PC-3 (cell line): ENCODE measurements at places on chromosomes 12 and 14.

DNA sequence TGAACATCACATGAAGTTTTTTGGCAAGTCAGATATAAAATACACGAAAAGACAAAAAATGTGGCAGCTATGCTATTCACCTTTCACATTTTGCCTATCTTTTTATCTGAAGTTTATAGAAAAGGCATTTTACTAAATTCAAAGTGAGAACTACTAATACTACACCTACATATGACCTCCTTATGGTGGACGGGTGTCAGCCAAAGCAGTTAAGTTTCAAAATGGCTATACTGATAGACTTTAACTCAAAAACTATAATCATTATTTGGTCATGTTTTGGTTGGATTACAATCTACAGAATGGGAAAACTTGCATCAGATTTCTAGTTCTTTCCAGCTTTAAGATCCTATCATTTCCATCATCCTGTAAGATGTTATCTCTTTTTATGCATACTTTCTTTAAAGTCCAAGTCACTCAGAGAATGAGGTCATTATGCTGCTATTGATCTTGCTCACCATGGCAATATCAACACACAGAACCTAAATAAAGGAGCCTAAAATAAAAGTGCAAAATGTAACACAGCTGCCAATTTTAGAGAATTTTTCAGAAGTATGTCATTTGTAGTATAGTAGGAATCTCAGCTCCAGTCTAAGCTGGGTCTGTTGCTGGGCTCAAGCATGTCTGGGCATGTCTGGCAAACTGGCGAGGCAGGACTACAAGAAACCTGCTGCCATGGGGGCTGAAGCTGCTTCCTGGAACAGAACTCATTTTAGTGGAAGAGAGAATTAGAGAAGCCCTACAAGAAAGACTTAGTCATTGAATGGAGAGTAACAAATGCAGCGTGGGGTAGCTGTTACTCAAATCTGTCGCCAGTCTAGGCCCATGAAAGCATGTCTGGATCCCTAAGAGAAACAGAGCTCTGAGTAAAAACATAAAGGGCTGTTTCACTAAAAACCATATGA, 7.6 kb upstream of the AEBP2 start:
- DNase-seq, result peak; percentile 21

- no peak for DNase-seq
Measured at GRCh38 chr12:5904969-5905368, 40.1 kb downstream of the ANO2 start.

DNA sequence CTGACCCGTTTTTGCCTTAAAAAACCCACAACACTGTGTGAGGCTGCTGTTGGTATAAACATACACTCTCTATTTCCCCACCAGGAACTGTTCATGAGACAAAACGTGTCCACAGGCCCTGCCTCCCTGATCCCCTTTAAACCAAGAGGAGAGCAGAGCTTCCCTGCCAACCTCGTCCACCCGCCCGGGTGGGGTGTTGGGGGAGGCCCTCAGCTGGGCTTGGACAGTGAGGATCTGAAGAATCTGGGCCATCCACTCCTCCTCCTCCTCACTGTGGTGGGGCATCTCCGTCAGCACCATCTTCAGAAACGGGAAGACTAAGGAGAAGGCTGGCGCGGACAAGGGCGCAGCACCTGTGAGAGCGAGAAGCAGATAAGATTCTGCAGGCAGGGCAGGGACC, 36.8 kb downstream of the GCN1 start:
- DNase-seq, result no peak

- DNase-seq, result no peak
Measured at GRCh38 chr14:61514927-61515326, 180.4 kb upstream of the HIF1A start.

- DNase-seq, result no peak
Measured at GRCh38 chr14:98174041-98174440, 1098.0 kb downstream of the BCL11B start.

DNA sequence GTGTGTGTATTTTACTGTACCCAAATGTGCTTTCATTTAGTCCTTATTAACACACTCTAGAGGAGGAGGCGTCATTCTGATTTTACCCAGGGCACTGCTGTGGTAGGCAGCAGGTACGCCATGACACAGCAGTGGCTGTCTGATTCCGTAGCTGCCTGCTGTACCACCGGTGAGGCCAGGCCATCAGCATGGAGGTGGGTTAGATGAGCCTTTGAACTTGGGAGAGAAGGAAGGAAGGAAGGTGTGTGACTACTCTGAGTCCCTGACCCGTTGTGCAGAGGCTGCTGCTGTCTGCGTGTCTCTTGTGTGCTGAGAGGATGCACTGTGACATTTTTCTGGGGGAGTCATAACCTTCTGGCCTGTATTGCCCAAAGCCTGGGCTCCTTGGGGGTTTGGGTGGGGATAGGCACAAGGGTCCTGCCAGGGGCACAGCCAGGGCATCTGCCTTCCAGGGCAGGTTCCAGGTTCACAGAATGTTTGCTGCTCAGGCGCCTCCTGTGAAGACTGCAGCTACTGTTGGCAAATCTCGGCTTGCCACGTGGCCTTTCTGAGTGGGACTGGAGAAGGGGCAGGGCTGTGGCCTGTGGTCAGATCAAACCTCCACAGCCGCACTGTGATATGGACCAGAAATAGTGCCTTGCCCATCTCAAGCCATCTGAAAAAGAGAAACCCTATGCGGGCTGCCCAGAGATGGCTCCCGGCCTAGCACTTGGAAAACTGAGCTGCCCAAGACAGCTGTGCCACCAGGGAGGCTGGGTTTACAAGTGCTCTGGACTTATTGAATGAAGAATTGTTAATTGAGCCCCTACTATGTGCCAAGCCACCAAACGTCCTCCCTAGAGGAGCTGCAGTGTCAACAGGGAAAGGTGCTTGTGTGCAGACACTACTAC, 47.1 kb downstream of the MLXIP start:
- DNase-seq, result no peak

DNA sequence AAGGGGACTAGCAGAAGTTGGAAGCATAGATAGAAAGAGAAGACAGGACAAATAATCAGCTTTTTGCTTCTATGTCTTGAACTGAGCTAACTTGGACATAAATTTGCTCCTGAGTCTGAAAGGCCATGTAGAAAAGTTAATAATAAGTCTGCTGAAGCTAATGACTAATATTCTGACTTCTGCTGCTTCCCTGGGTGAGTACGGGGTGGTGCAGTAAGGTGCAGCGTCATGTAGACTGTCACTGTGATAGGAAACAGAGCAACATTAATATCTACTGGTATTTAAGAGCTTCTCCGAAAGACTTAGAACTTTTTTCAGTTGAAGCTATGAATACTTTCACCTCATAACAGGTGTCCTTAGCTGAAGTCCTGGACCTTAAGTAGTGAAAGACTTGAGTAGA, 34.1 kb upstream of the CPM start:
- DNase-seq, result no peak

GRCh38 chr14:101070540-101071492, 167.3 kb upstream of the RTL1 start:
- no peak for DNase-seq

- DNase-seq, result no peak
Measured at GRCh38 chr14:74936151-74936550, 13.1 kb upstream of the RPS6KL1 start.

DNA sequence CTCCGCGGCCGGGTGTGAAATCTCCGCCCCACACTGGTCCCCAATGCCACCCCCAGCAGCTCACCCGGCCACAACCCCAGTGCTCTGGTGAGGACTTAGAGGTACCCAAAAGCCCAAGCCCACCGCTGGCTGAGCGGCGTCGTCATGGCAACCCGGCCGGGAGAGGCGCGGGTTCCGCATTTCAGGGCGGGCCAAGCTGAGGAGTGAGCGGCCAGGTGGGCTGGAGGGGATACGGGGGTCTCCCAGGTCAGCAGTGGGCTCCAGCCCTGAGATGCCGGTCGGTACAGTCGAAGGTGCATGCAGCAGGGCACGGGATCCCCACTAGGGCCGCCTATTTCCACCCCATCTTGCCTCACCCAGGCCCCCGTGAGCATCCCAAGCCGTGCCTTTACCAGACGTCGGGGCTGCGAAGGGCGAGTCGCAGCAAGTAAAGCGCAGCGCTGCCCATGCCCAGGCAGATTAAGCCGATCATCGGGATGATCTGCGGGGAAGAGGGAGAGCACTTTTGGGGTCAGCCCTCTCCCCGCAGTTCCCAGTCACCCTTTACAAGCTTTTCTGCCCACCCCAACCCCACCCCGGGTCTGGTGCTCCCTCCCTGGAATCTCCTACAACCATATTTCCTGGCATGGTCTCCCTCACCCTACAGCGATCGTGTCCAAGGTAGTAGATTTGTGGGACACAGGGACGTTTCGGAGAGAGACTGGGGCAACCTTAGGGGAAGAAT, 6.9 kb downstream of the SHMT2 start:
- DNase-seq, result no peak

DNA sequence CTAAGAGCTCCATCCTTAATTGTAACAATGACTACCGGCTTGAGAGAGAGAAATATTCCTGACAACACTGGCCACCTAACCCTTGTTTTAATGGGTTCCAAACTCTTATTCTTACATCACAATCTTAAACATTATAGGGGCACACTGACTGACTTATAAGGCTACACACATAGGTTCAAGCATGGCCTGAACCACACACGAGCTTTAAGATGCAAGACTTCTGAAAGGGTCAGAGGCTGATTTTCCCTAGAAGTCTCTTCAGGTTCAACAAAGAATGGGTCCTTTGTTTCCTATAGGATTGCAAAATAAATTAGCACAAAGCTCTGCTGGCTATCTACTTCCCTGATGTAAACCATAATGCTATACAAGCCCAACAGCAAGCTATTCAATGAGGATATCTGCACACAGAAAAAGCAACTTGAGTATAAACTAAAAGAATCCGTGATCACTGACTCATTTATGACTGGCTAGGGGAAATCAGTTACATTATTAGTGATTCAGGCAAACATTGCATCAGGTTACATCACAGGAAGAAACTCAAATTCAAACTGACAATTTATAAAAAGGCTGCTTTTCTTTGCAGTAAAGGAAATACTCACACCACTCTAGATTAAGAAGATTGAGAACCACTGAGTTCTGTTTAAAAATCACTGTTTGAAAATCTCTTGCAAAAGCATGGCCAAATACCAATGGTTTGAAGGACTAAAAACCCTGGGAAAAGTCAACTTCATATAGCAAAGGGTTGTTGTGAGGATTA, 8.5 kb downstream of the BTG1 start:
- peak; percentile 91 for DNase-seq

- peak; percentile 91 for DNase-seq
Measured at GRCh38 chr12:113322343-113322742, 12.6 kb downstream of the SLC8B1 start.

GRCh38 chr14:98114122-98114895, 1157.7 kb downstream of the BCL11B start:
- DNase-seq, result peak; percentile 18

DNA sequence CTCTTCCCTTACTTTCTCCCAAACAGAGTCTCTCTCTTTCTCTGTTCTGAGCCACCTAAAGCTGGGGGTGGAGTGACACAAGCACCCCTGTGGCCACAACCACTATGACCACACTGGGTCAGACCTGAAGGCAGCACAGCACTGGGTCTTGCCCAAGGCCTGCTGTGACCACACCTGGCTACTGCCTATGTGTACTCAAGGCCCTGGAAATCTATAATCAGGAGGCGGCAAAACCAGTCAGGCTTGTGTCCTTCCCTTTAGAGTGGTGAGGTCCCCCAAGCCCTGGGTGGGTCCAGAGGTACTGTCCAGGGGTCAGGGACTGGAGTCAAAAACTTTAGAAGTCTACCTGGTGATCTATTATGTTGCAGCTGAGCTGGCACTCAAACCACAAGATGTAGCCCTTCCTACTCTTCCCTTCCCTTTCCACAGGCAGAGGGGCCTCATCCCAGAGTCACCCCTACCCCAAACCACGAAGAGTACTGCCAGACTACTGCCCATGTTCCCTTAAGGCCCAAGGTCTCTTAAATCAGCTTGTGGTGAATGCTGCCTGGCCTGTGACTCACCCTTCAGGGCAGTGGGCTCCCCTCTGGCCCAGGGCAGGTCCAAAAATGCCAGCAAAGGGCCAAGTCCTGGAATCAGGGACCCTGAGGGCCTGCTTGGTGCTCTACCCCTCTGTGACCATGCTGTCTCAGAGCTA, 179.8 kb upstream of the DYRK2 start:
- no peak for DNase-seq

DNA sequence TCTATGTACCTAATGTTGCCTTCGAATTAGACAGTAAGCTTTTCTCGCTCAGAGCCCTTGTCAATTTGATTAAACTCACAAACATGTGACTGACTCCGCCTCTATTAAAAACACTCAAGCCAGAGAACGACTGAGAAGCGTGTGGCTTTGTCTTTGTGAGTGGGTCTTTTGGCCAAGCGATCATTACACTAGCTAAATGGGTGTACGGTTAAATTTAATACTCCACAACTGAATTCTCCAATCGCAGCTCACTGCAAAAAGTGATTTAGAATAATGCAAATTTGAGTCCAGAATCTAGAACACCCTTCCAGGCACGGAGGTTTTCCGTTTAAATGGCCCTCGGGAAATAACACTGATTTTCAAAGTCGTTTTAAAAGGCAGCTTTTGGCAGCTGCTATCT, 253.7 kb downstream of the EFCAB11 start:
- DNase-seq, result no peak

DNA sequence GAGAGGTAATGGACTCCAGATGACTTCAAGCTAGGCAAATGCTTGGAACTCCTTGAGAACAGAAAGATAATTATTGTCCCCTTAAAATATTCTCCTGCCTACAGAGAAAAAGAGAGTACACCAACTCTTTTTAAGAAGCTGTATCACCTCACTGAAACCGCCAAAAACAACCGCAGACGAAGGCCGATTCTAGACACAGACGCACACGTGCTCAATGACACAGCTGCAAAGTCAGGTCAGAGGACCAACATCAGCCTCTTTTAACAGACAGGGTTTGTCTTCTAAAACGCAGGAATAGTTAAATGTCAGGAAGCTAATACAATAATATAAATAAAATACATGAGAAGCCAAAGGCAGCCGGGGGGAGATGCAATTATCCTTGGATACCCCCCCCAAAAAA, 19.0 kb downstream of the SLC15A4 start:
- no peak for DNase-seq

DNA sequence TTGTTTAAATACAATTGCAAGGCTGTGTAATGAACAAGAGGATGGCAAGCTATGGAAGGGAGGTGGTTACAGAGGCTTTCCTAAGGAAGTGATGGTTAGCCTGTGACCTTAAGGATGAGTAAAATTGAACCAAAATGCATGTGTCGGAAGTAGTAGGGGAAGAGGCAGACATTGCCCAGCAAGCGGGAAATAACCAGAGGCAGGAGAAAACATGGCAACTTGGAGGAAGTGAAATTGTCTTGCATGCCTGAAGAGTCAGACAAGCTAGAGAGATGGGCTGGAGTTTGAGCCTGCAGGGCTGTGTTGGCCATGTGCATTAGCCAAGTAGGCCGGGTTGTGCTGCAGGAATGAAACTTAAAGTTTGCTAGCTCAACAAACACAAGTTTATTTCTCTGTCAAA, 96.2 kb downstream of the BTG1 start:
- DNase-seq, result no peak

DNA sequence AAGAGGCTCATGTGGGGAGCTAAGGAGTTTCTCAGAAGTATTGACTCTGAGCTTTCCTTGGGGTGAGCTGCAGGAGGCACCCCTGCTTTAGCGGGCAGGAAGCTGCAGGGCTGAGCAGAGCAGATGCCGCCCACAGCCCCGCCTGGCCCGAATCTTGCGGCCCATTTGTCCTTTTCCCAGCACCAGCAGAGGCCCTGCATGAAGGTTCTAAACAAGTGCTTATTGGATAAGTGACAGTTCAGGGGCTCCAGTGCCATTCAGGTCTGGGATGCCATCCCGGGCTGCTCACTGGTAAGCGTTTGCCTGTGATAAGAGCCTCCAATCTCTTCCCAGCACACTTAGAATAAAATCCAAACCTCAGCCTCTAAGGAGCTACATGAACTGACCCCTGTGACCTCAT, 11.4 kb downstream of the RILPL1 start:
- DNase-seq, result no peak
